ENCODE measurements at places on chromosomes 2 and 18.

- DNase-seq = no peak
Observed at GRCh38 chr2:229407170-229407569, 136.1 kb upstream of the PID1 start.

DNA sequence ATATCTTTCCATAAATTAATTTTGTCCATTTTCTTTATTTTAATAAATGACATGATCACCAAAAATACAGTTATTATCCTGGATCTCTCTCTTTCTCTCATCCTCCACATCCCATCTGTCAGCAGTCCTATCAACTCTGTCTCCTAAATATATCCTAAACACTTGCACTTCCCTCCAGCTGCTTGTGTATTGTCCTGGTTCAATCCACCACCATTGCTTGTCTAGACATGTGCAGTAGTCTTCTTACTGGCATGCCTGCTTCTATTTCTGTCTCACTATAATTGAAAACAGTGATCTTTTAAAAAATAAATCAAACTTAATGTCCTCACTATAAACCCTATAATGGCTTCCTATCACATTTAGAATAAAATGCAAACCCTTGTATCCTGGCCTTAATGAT, 2168.6 kb upstream of the PIK3C3 start:
- DNase-seq = no peak

- no peak for DNase-seq
Observed at GRCh38 chr18:3758531-3758930, 308.6 kb downstream of the TGIF1 start.

GRCh38 chr2:206316141-206316540, 41.7 kb downstream of the ZDBF2 start:
- DNase-seq = no peak

GRCh38 chr2:46973673-46974072, 58.1 kb upstream of the MCFD2 start:
- DNase-seq = no peak

All from NCI-H1417 treated with DMSO at 0.1 percent for 48 hours (cell line).